Smooth muscle cell of the brain vasculature (primary cell): ENCODE measurements at places on chromosomes 16 and 17.

DNA sequence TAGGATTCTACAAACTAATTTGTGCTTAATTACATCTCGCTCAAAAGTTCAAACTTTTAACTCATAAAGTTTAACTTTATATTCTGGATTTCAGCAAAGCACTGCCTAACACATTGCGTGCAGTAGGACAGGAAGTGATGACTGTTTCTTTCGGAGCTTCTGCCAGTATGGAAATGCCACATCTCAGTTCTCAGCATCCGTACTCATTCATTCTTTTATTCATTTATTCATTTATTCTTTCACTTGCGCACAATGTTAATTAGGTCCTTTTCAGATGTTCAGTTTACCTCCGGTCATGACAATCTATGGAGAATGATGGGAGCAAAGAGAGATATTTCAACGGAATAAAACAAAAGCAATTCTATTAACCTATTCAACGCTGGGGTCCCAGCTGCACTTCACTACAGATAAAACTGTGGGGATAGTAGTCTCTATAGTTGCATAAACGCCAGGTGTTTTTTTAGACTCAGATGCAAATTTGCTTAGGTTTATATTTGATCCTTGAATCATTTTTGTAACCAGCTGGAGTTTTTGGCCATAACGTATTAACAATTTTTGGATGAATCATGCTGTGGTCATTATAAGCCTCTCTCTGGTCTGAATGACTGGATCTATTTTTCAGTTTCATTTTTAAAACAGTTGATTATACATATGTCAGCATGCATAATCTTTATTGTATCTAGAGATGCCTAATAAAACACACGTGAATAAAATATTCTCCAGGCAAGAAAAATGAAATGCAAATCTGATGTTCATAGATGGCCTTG, 143.9 kb downstream of the KCNJ2 start:
- no peak for DNase-seq

- DNase-seq = no peak
These were observed at the start of gene KLHL10 for GRCh38 chr17:41837761-41838538. Gene KLHL10 (plus strand): TSS chr17:41837825. CDS start chr17:41837933, 108 bp downstream.

DNA sequence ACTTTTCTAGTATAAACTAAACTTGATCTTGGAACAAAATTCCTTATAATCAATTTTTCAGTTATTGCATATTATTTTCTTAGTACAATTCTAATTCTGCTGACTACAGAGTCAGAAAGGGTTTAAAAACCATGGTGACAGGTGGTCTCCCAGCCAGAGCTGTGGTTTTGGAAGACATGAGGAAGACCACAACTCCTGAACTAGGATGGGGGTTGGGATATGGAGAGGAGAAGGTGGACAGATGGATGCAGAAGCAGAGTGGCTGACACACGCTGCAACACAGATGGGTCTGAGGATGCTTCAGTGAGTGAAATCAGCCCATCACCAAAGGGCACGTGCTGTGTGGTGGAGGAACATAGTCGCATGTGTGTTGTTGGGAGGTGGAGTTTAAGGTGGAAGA, 187.7 kb downstream of the LGALS9B start:
- DNase-seq = no peak

- no peak for DNase-seq
These were observed 6.3 kb downstream of the ACSF3 start for GRCh38 chr16:89099905-89100304.

GRCh38 chr17:45246861-45247428, 14.9 kb downstream of the SPATA32 start:
- DNase-seq = no peak

DNA sequence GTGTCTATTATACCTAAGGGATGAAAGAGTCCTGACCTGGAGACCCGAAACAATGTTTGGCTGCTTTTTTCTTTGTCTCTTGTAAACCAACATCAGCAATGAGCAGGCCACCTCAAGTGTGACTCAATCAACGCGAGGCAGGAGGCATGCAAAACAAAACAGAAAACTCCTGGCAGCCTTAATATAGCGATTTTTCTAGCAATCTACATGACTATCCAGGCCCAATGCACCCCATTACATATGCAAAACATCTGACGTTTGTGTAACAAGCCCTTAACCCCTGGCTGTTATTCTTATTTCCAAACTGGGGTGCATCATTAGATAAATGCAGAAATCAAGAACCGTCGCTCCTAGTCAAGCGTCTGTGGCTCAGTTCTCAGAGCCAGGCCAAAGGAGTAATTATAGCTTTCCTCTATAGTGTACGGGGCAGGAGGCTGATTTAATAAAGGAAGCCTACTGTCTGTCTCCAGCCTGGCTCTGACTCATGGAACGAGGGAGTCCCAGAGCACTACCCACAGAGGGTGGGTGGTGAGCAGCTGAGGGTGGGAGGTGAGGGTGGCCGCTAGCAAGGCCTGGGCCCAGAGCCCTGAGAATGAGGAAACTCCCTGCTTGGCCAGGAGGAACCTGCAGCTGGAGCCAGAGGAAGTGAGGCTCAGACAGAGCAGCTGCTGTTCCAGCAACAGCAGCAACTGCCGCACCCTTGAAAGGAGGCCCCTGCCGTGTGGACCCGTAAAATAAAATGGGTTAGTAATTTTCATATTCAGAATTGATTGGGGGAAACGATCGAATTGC, 43.9 kb downstream of the CHD9 start:
- DNase-seq = no peak

- DNase-seq = no peak
These were observed 10.3 kb upstream of the SLC52A1 start for GRCh38 chr17:5045496-5045895.

- no peak for DNase-seq
These were observed 15.0 kb upstream of the PEMT start for GRCh38 chr17:17606416-17607000.

DNA sequence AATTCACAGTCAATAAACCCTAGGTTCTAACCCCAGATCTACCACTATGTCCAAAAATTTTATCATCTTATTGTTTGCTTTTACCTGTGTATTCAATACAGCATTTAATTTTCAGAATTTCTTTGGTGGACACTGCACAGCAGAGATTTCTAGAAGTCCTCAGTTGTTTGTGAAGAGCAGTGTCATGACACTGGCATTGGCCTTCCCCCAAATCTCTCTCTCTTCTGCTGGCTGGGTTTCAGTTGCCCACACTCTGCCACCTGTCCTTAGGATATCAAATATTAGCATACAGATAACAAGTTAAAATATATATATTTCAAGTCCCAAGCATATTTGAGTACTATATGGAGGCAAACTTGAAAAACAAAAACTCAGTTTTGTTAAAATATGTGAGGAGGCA, 2.0 kb upstream of the THUMPD1 start:
- no peak for DNase-seq
